Activated naive CD8-positive, alpha-beta T cell treated with anti-CD3 and anti-CD28 coated beads for 36 hours (primary cell): ENCODE measurements at places on chromosomes 3 and 15. TPM values are rescaled to one million over a fixed set of nuclear protein-coding genes. Genes with fewer than 3 reads are reported as not detected.

The SLC38A3 gene
- total RNA-seq: 0.18 TPM

- H3K27me3 ChIP-seq: no peaks in the 10 kb centered on the region
- DNase-seq: no peak
- no peaks in the 10 kb centered on the region for H3K4me1 ChIP-seq
- H3K4me3 ChIP-seq: no peak overlapping the region
- no peak overlapping the region for H3K27ac ChIP-seq
- H3K36me3 ChIP-seq: no peaks in the 10 kb centered on the region
Observed at GRCh38 chr3:20515834-20516233, 329.8 kb upstream of the SGO1 start.

GRCh38 chr15:48190932-48191573, 412 bp upstream of the CTXN2 start:
- H3K4me1 ChIP-seq: peaks cover 4% of the 10 kb centered on the region
- DNase-seq: peak; percentile 30
- peaks cover 62% of the 10 kb centered on the region for H3K27me3 ChIP-seq
- no peaks in the 10 kb centered on the region for H3K36me3 ChIP-seq
- H3K4me3 ChIP-seq: no peak overlapping the region

The TRH gene
- total RNA-seq: not detected

The ITPKA gene
- 1.3 TPM for total RNA-seq

- no peaks in the 10 kb centered on the region for H3K36me3 ChIP-seq
- no peak overlapping the region for H3K4me3 ChIP-seq
- peaks cover 5% of the 10 kb centered on the region for H3K27me3 ChIP-seq
- H3K27ac ChIP-seq: no peak overlapping the region
- no peak for DNase-seq
Observed at GRCh38 chr3:81958972-81959640, 197.7 kb upstream of the GBE1 start.

DNA sequence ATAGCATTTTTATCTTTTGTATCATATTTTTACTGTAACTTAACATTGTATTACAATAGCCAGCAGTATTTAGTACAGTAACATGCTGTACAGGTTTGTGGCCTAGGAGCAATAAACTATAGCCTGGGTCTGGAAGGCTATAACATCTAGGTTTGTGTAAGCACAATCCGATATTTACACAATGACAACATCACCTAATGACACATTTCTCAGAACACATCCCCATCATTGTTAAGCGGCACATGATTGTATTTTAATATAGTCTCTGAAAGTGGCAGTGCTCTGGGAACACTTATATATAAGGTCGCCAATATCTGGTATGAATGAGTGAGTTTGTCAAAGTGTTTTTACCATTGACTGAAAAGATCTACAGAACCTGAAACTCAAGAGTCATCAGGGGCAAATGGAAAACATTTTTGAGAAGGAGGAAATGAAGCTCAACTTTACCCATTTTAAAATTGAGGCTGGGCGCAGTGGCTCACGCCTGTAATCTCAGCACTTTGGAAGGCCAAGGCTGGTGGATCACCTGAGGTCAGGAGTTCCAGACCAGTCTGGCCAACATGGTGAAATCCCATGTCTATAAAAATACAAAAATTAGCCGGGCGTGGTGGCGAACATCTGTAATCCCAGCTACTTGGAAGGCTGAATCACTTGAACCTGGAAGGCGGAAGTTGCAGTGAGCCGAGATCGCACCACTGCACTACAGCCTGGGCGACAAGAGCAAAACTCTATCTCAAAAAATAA, 38.8 kb upstream of the TNFSF10 start:
- peak; percentile 9 for DNase-seq
- H3K36me3 ChIP-seq: peaks cover 6% of the 10 kb centered on the region
- peak overlapping the region; percentile 65 for H3K4me3 ChIP-seq
- H3K27me3 ChIP-seq: no peaks in the 10 kb centered on the region
- peaks cover 40% of the 10 kb centered on the region for H3K4me1 ChIP-seq

- H3K4me3 ChIP-seq: no peak overlapping the region
- H3K4me1 ChIP-seq: peaks cover 5% of the 10 kb centered on the region
- no peak overlapping the region for H3K27ac ChIP-seq
- DNase-seq: no peak
- H3K36me3 ChIP-seq: no peaks in the 10 kb centered on the region
Observed at GRCh38 chr3:123334056-123334455, 114.8 kb downstream of the ADCY5 start.

The DUOXA1 gene
- not detected for total RNA-seq

- no peaks in the 10 kb centered on the region for H3K27me3 ChIP-seq
- H3K27ac ChIP-seq: no peak overlapping the region
- no peaks in the 10 kb centered on the region for H3K4me1 ChIP-seq
- no peak overlapping the region for H3K4me3 ChIP-seq
- H3K36me3 ChIP-seq: no peaks in the 10 kb centered on the region
Observed at GRCh38 chr3:118803096-118803476, 231.6 kb downstream of the IGSF11 start.

- H3K27me3 ChIP-seq: no peaks in the 10 kb centered on the region
- peak overlapping the region; percentile 86 for H3K27ac ChIP-seq
- peaks cover 9% of the 10 kb centered on the region for H3K36me3 ChIP-seq
- H3K4me1 ChIP-seq: peaks cover 56% of the 10 kb centered on the region
- no peak for DNase-seq
Observed at GRCh38 chr15:90870354-90871138, 2.2 kb downstream of the FURIN start.

GRCh38 chr3:148083526-148084182, 614.0 kb upstream of the AGTR1 start:
- H3K4me3 ChIP-seq: no peak overlapping the region
- DNase-seq: no peak
- H3K27me3 ChIP-seq: no peaks in the 10 kb centered on the region
- no peaks in the 10 kb centered on the region for H3K4me1 ChIP-seq
- H3K27ac ChIP-seq: no peak overlapping the region

DNA sequence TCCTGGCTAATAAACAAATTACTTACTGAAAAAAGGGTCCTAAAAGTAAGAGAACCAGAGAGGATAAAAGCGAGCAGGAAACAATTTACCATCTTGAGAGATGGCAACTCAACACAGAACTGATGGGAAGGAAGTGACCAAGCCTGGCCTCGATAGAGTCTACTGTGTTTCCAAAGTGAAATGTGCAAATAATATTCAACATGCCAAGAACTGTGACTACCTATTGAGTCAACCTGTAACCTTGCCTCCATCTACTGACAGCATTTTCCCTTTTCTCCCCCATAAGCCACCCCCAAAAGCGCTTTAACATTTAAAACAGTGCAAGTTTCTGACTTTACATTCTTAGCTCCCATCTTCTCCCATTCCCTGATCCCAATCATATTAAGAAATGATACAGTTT, 75.4 kb upstream of the PSMD6 start:
- H3K4me3 ChIP-seq: no peak overlapping the region
- no peak overlapping the region for H3K27ac ChIP-seq
- peaks cover 4% of the 10 kb centered on the region for H3K27me3 ChIP-seq
- no peaks in the 10 kb centered on the region for H3K4me1 ChIP-seq
- H3K36me3 ChIP-seq: no peaks in the 10 kb centered on the region

The SLC22A14 gene
- total RNA-seq: not detected

GRCh38 chr3:141143517-141143916, 88.1 kb upstream of the PXYLP1 start:
- peaks cover 20% of the 10 kb centered on the region for H3K27me3 ChIP-seq
- no peak overlapping the region for H3K27ac ChIP-seq

GRCh38 chr3:127699416-127700300, 26.9 kb downstream of the ABTB1 start:
- H3K4me1 ChIP-seq: peaks cover 3% of the 10 kb centered on the region
- no peak for DNase-seq
- no peaks in the 10 kb centered on the region for H3K36me3 ChIP-seq
- no peak overlapping the region for H3K27ac ChIP-seq
- no peaks in the 10 kb centered on the region for H3K27me3 ChIP-seq
- no peak overlapping the region for H3K4me3 ChIP-seq

GRCh38 chr15:100926258-100926657, 7.1 kb downstream of the LRRK1 start:
- DNase-seq: no peak
- H3K27me3 ChIP-seq: peaks cover 20% of the 10 kb centered on the region
- peaks cover 10% of the 10 kb centered on the region for H3K4me1 ChIP-seq
- no peaks in the 10 kb centered on the region for H3K36me3 ChIP-seq
- no peak overlapping the region for H3K4me3 ChIP-seq
- H3K27ac ChIP-seq: no peak overlapping the region

DNA sequence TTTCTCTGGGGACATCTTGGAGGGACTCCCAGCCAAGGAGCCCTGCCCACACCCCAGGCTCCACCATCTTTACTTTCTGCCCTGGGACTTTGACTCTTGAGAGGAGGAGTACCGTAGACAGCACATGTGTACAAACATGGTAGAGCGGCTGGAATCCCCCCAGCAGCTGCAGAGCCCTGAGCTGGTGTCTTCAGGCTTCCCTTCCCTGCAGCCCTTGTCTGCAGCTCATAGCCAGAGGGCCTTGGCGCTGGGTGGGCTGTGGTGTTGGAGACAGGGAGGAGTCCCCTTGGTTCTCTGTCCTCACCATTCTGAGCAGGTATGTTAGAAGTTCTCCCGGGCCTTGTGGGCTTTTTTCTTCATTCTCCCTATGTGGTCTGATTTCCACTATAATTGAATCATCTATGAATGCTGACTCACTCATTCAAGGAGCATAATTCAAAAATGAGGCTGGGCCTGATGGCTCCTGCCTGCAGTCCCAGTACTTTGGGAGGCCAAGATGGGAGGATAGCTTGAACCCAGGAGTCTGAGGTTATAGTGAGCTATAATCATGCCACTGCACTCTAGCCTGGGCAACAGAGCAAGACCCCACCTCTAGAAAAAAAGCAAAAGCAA, 97.8 kb upstream of the MEF2A start:
- H3K27ac ChIP-seq: no peak overlapping the region
- no peak overlapping the region for H3K4me3 ChIP-seq
- peaks cover 9% of the 10 kb centered on the region for H3K36me3 ChIP-seq
- no peaks in the 10 kb centered on the region for H3K27me3 ChIP-seq

DNA sequence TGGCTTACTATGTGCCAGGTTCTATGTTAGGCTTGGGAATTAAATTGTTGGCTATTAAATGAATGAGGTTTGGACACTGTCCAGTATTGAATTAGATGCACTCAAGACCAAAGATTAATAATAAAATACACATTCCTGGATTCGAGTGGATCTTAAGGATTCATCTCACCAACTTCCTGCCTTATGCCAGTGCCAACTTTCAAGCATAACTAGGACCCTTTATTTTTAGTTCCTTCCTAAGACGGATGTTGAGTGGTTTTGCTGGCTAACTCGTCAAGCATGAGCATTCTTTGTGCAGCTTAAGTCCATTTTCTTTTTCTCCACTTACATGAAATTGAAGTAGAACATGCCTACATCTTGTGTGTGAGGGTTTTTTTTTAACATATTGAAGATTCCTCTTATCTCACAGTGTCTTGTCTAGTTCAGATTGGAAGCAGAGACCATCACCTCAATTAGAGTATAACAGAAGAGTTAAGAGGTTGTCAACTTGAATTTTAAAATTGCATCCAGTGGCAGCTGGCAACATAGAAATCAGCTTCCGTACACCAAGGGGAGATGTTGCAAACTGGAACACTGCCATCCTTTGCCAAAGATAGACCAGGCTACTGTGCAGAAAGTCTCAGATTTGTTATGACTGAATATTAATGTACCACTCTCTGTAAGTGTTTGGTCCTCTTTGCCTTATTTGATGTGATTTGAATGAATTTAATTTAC, 106.3 kb upstream of the BFSP2 start:
- H3K4me3 ChIP-seq: no peak overlapping the region
- no peaks in the 10 kb centered on the region for H3K4me1 ChIP-seq
- no peak for DNase-seq
- H3K36me3 ChIP-seq: no peaks in the 10 kb centered on the region
- no peak overlapping the region for H3K27ac ChIP-seq

DNA sequence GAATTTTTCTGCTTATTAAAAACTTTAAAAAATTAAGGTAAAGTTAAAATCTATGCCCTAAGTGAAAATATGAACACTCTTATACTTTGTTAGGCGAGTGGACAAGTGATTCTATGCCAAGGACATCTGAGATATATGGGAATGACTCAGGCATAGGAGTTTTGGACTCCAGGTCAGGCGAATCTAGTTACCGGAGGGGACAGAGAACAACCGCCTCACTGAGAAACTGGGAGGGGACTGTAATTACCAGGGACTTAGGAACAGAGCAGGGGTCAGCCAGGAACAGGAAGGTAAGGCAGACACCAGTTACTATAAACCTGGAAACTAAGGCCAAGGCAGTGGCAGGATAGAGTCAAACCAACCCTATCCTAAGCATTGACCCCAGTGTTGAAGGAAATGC, 16.8 kb upstream of the ATP1B3 start:
- no peak overlapping the region for H3K27ac ChIP-seq
- H3K4me3 ChIP-seq: no peak overlapping the region
- H3K36me3 ChIP-seq: no peaks in the 10 kb centered on the region
- peaks cover 12% of the 10 kb centered on the region for H3K4me1 ChIP-seq

GRCh38 chr3:5699811-5700210, 512.3 kb downstream of the EDEM1 start:
- no peaks in the 10 kb centered on the region for H3K36me3 ChIP-seq
- H3K27me3 ChIP-seq: no peaks in the 10 kb centered on the region
- no peaks in the 10 kb centered on the region for H3K4me1 ChIP-seq
- no peak overlapping the region for H3K27ac ChIP-seq

The IFT57 gene
- total RNA-seq: 34.9 TPM

- H3K4me3 ChIP-seq: no peak overlapping the region
- DNase-seq: no peak
- H3K4me1 ChIP-seq: no peaks in the 10 kb centered on the region
- H3K36me3 ChIP-seq: no peaks in the 10 kb centered on the region
Observed at GRCh38 chr3:24541935-24542334, 47.3 kb upstream of the THRB start.

DNA sequence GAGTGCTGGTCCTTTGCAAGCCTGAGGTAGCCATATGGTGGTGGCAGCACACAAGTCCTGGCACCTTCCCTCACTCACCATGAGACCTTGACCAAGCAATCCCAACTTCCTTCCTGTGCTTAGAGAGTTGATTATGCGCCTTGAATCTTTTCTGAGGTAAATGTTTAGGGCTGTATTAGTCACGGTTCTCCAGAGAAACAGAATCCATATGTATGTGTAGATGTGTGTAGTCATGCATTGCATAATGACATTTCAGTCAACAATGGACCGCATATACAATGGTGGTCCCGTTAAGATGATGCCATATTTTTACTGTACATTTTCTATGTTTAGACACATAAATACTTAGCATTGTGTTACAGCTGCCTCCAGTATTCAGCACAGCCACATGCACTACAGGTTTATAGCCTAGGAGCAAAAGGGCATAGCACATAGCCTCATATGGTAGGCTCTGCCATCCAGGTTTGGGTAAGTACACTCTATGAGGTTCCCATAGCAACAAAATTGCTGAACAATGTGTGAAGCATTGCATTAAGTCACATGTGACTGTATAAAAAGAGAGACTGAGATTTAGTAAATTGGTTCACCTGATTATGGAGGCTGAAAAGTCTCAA, 20.2 kb upstream of the NUP210 start:
- DNase-seq: no peak
- H3K4me3 ChIP-seq: no peak overlapping the region

GRCh38 chr15:56598991-56599390, 134.1 kb upstream of the MNS1 start:
- no peak overlapping the region for H3K4me3 ChIP-seq

The REC114 gene
- total RNA-seq: not detected

The FBXW12 gene
- total RNA-seq: not detected
